Aortic smooth muscle cell (primary cell): ENCODE measurements at places on chromosomes 5 and 9. TPM values are rescaled to one million over a fixed set of nuclear protein-coding genes. Genes with fewer than 3 reads are reported as not detected.

Gene FBXO10
- 8.3 and 9.5 TPM in 2 replicates for total RNA-seq

Gene SYK
- under 0.01 TPM in 1 of 2 replicates, not detected in the other for total RNA-seq

Gene SMIM27
- total RNA-seq: 2.3 and 2.8 TPM in 2 replicates

Gene CNTFR
- total RNA-seq: not detected in 2 replicates

Gene UGCG
- total RNA-seq: 60.1 and 83.9 TPM in 2 replicates

Gene TAF11L5
- not detected in 2 replicates for total RNA-seq

Gene SPINK7
- total RNA-seq: not detected in 2 replicates

Gene IL17B
- total RNA-seq: not detected in 2 replicates

Gene COQ4
- 20.6 and 22.8 TPM in 2 replicates for total RNA-seq

Gene TPPP
- total RNA-seq: 0.93 and 1.1 TPM in 2 replicates

Gene ACER2
- 2.5 and 3.6 TPM in 2 replicates for total RNA-seq

Gene ACTBL2
- 0.06 TPM in 1 of 2 replicates, not detected in the other for total RNA-seq

Gene CD72
- total RNA-seq: 1.1 TPM in 2 replicates

Gene PCDHAC2
- total RNA-seq: 0.31 and 0.53 TPM in 2 replicates

Gene F2RL1
- 7.5 and 24.3 TPM in 2 replicates for total RNA-seq

Gene TEX48
- total RNA-seq: not detected in 2 replicates

Gene NUTM2G
- total RNA-seq: not detected in 2 replicates

Gene OR1J2
- 0.53 TPM in 1 of 2 replicates, not detected in the other for total RNA-seq

Gene COL15A1
- 2.6 and 2.7 TPM in 2 replicates for total RNA-seq

Gene EQTN
- total RNA-seq: not detected in 2 replicates

Gene IFNK
- total RNA-seq: not detected in 2 replicates

Gene GFI1B
- total RNA-seq: 0.19 TPM in 1 of 2 replicates, not detected in the other

Gene TUT7
- 49.1 and 56.8 TPM in 2 replicates for total RNA-seq

Gene NR5A1
- not detected in 2 replicates for total RNA-seq

Gene PRUNE2
- total RNA-seq: 50.7 and 65.3 TPM in 2 replicates

Gene ALDOB
- total RNA-seq: not detected in 2 replicates

Gene PSMD5
- total RNA-seq: 21.5 and 29.2 TPM in 2 replicates

Gene TMEM171
- total RNA-seq: 1.2 and 3.6 TPM in 2 replicates

Gene MARCOL
- not detected in 2 replicates for total RNA-seq

Gene TSC1
- total RNA-seq: 25.4 and 40.2 TPM in 2 replicates

Gene TMC1
- total RNA-seq: 0.53 and 0.93 TPM in 2 replicates

Gene DMGDH
- 1.7 and 2.1 TPM in 2 replicates for total RNA-seq

Gene GOLPH3
- 75.3 and 77.5 TPM in 2 replicates for total RNA-seq
